ENCODE measurements at places on chromosomes 2 and 18.

GRCh38 chr18:42274488-42275137, 319.6 kb downstream of the PIK3C3 start:
- DNase-seq: peak; percentile 45

DNA sequence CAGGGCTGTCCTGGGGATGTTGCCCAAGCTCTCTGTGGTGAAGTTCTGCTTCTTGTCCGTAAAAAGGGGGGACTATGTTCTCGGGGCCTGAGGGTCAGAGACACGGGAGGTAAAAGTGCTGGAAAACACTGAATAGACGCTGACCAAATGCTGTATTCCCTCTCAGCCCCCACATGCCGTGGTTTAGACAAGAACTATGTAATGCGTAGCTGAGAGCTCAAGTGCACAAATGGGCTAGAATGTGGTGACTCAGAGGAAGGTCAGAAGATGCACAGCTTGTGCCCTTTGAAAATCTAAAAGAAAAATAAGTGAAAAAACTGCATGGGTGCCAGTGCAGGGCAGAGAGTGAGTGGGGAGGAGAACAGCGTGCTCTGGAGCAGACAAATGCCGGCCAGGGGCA, 80.3 kb upstream of the MAP4K4 start:
- no peak for DNase-seq

GRCh38 chr2:241273210-241274020, 42.1 kb downstream of the HDLBP start:
- DNase-seq: no peak

DNA sequence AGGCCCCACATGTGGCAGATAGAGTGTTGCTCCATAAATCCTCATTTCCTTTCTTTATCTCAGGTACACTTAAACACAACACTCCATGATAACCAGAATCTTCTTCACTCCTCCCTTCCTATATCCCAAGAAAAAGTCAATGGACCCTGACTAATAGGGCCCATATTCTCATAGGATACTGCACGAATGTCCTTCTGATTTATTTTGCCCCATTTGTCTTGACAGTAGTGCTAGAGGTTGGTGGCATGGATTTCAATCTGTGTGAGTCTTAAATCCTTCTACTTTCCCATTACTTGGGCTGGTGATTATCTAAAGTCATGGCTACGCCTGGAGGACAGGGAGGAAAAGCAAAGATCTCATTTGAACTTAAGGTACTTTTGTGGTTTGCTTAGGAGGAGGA, 156.0 kb downstream of the ACOXL start:
- DNase-seq: no peak

- peak; percentile 64 for DNase-seq
Observed at GRCh38 chr2:85524336-85524908, 14.5 kb upstream of the MAT2A start.

GRCh38 chr2:187435078-187435477, 13.0 kb downstream of the CALCRL start:
- no peak for DNase-seq

- no peak for DNase-seq
Observed at GRCh38 chr2:215355801-215356200, 43.9 kb downstream of the ATIC start.

GRCh38 chr2:45458909-45459563, 152.0 kb downstream of the SRBD1 start:
- peak; percentile 14 for DNase-seq

GRCh38 chr2:62042944-62043343, 137.5 kb downstream of the COMMD1 start:
- no peak for DNase-seq

GRCh38 chr2:23850564-23851256, 76.2 kb downstream of the ATAD2B start:
- DNase-seq: no peak

GRCh38 chr2:61138859-61139258, 23.1 kb upstream of the C2orf74 start:
- no peak for DNase-seq

DNA sequence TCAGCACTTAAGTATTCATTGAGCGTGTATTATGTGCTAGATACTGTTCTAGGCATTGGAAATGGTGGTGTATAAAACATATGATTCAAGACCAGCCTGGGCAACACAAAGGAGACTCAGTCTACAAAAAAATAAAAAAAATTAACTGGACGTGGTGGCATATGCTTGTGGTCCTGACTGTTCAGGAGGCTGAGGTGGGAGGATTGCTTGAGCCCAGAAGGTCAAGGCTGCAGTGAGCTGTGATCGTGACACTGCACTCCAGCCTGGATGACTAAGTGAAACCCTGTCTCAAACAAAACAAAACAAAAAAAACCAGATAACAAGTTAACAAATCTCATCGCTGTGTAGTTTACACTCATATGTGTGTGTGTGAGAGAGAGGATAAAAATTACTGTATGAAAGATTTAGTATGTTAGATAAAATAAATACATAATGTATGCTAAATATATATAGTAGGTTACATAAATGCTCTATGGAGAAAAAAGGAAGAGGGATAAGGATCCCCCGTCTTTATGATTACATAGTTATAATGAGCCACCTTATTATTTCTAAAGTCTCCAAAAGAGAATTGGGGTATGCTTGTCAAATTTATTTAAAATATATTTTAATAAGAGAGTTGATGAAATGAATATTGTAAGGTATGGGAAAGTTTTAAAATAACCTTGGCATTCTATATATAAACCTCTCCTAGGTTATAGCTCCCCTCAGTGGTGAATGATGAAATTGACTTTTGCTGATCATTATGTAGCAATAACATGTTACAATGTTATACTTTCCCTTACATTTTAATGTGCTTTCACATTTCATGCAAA, 69.2 kb downstream of the EHBP1 start:
- peak; percentile 26 for DNase-seq

GRCh38 chr2:199875400-199875799, 24.4 kb upstream of the FTCDNL1 start:
- peak; percentile 84 for DNase-seq

DNA sequence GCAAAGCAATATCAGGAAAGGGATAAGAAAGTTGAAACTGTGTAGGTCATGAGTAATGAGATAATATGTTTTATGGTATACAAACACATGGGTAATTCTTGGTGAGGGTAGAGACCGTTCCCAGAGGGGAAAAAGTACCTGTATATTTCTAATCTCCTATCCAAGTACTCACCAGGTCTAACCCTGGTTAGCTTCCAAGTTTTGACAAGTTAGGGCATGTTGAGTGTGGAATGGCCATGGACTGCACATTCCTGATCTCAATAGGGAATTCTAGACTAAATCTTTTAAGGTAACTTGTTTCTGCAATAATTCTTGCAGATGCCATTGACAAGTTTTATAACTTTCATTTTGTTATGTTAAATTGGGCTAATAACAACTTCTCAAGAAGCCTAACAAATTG, 216.6 kb downstream of the SPAG16 start:
- DNase-seq: no peak

DNA sequence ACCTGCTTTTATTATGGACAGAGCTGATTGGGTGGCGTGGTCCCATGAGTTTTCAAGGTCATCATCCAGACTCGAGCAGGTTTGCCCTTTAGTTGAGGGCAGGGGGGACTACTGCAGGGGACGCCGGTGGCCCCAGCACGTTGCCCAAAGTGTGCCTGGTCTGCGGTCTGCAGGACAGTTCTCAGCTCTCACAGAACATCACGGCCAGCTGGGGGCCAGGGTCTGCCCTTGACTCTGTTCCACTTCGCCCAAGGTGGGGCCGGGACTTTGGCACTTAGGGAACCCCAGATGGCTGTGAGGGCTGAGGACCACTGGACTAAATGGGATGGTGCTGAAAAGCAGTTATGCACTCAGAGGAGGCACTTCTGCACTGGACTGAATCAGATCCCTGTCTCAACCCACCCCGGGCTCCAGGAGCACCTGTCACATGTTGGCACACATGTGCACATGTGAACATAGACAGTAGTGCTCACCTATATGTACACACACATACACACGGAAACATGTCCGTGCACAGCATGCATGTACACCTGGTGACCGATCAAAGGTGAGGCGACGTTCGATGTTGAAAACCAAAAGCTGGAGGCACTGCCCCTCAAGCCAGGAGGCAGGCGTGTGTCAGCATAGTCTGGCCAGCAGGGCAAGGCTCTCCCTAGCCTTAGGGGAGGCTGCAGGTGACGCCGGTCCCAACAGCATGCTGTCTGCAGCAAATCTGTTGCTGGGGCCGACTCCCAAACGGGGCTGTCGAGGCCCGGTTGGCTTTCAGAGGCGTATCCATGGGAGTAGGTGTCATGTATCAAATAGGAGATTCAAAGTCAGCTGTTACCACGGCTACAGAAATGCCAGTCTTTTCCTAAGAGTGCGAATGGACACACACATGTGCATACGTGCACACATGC, 10.2 kb downstream of the ANO7 start:
- no peak for DNase-seq

- no peak for DNase-seq
Observed at GRCh38 chr18:79241755-79242154, 154.0 kb upstream of the NFATC1 start.

GRCh38 chr2:179021258-179021657, 28.7 kb downstream of the CCDC141 start:
- no peak for DNase-seq

GRCh38 chr18:36333414-36333813, 35.9 kb downstream of the FHOD3 start:
- no peak for DNase-seq

- no peak for DNase-seq
Observed at GRCh38 chr2:157592948-157593347, 35.7 kb downstream of the ACVR1C start.

DNA sequence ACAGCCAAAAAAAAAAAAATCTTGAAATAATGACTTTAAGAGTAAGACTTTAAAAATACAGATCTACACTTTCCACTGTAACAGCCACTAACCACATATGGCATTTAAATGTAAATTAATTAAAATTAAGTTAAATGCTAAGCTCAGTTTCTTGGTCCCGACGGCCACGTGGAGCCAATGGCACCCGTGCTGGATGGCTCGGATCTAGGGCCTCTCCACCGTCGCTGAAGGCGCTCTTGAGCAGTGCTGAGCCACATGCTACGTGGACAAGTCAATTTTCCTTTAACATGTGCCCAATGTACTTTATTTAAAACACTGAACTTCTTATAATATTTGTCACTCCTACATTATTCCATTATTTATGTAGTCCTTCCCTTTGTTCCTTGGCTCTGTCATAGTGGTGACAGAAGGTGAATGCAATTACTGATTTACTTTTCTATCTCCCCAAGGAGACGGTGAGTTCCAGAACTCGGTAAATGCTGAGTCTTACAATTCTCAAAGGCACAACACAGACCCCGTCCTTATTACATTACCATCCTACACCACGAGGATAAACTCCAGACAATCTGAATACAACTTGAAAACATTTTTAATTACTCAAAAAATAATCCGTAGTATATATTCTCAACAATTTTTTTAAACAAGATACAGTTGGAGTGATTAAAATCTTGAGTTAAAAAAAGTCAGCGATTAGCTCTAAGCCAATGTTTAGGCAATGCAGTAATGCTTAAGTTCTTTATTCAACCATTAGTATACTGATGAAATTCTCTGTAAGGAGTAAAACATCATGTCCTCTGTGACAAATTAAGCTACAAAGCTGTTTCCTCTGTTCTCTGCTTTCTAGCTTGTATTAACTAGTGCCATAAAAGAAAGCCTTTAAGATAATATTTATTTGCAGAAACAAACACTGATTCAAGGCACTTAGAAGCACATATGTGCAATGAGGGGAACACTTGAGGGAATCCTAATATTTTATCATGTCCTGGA, 95.1 kb downstream of the AFF3 start:
- DNase-seq: no peak

DNA sequence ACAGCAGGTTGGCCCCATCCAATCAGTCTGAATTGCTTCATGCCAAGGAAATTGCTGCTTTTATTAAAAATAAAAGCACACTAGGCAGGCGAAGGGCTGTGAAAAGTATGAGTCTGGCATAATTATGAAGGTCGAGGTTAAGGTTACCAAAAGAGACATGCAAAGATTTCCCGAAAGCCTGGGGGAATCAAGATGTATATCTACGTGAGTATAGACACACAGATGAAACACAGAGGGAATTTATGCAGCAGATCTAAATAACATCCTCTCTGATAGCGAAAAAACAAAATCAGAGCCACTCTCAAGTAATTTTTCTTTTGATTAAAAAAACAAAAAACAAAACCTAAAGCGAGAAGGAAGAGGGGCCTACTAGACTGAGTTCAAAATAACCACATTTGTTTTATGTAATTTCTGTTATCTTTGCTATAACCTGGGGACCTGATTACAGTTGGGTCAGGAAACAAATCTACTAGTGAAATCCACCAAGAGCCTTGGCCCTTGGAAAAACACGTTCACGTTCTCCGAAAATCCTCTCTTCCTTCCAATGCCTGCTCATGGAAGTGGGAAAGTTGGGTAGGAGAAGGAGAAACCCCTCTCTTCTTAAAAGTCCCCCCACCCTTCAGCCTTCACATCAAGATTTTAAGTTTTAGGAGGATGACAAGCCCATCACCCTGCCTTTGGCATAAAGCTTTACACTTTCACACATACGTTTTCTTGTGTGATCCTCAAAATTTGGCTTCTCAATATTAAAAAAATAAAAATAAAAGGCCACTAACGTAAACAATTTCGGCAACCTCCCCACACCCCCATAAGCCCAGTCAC, 1.4 kb downstream of the AAK1 start:
- no peak for DNase-seq

- DNase-seq: no peak
Observed at GRCh38 chr2:46308629-46309028, 11.4 kb downstream of the EPAS1 start.

- DNase-seq: no peak
Observed at GRCh38 chr2:50255931-50256330, 776.0 kb downstream of the NRXN1 start.

DNA sequence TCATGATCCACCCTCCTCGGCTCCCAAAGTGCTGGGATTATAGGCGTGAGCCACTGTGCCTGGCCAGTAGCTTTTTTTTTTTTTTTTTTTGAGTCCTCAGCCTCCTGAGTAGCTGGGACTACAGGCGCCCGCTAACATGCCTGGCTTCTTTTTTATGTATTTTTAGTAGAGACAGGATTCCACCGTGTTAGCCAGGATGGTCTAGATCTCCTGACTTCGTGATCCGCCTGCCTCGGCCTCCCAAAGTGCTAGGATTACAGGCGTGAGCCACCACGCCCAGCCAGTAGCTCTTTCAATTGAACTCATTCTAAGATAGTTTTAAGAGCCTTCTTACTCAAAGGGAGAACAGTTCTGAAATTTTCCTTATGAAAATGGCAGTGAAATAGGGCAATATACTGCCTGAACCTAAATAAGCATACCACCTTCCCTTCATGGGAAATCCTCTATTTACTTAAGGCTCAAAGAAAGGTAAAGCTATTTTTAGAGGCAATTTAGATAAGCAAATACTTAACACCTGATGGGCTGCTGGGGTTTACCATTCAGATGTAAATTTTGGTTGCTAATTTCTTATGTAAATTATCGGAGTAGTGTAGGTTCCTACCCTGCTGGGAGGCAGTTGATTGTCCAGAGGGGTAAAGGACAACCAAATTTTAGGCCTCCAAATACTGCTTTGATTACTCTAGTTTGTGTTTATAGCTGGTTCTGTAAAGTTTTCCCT, 144.7 kb downstream of the GREB1L start:
- DNase-seq: no peak

Data from HAP-1 (cell line).